ENCODE measurements at places on chromosomes 5 and 9.

DNA sequence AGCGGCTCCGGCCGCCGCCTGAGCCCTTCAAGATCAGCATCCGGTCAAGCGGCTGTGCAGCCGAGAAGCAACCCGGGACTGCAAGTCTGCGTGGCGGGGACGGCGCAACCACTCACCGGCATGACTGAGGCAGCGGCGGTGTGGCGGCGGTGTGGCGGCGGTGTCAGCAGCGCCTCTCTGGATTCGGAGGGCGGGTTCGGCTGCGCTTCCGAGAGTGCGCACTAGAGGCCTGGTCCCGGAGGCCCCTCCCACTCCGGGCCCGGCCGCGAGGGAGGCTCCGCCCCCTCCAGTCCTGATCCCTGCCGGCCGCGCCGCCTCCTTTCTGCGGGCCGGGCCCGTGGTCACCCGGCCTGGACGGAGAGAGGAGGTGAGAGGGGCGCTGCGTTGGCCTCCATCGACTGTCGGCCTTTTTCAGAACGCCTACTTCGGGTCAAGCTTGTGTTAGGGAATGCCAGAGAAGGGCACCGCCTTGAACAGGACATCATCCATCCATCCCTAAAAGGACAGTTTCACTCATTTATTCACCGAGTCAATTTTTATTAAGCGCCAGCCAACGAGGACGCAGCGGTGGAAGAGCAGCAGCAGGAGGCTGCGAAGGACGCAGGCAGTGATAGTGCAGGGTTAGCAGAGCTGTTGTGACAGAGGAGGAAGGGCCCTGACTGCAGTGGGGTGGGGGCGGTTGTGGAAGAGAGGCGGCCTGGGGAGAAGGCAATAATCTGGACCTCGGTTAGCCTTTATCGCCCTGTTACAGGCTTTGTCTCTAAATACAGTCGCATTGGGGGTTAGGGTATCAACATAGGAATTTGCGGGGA is at the start of gene ATOX1:
Gene ATOX1 (minus strand): TSS at position 202 of the 812 bp plus-strand sequence. CDS start 80 bp downstream, at position 122.
- peak; percentile 87 for DNase-seq

GRCh38 chr5:34740389-34740806 is 84.3 kb downstream of the RAI14 start:
- DNase-seq: no peak

- no peak for DNase-seq
These were observed 78.1 kb downstream of the RICTOR start for GRCh38 chr5:38996123-38996522.

DNA sequence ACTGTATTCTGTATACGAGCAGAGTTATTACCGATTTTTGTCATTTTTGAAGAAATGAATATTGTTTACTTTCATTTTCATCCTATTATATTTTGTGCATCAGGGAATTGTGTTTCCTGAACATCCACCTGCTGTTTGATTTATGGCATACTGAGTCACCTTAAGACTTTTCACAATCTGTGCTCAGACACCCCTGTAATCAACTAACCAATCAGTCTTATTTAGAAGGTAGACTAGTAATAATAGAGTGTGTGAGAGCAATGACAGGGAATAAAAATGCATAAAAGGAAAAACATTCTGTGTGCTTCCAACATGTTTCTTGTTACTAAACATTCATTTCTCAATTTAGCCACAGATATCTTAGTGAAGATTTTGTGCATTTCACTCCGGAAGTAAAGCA is 1413.6 kb upstream of the ACO1 start:
- DNase-seq: no peak

DNA sequence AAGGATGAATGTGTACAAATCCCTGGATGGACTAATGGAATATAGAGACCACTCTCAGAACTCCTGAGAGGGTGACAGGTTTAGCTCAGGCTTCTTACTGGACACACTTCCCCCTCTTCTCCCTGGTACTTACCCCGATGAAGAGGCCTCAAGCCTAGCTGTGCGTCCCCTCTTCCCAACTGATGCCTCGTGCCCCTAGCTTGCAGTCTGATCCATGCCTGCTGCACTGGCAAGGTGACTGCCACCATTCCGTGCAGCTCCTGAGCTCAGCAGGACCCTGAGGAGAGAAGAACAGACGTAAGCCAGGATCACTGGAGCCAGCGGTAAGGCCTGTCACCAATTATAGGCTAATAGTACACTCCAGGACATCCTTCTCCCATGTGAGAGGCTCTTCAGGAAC is 5.5 kb upstream of the STOML2 start:
- DNase-seq: no peak

Data from IMR-90 (cell line).